ENCODE measurements at places on chromosomes 4 and X. TPM values are rescaled to one million over a fixed set of nuclear protein-coding genes. Genes with fewer than 3 reads are reported as not detected.

- no peak overlapping the region for H3K4me3 ChIP-seq
- no peaks in the 10 kb centered on the region for H3K36me3 ChIP-seq
- no peaks in the 10 kb centered on the region for H3K27me3 ChIP-seq
- no peak for DNase-seq
- H3K4me1 ChIP-seq = no peaks in the 10 kb centered on the region
These were observed 352.5 kb downstream of the GPM6A start for GRCh38 chr4:175459571-175459970.

DNA sequence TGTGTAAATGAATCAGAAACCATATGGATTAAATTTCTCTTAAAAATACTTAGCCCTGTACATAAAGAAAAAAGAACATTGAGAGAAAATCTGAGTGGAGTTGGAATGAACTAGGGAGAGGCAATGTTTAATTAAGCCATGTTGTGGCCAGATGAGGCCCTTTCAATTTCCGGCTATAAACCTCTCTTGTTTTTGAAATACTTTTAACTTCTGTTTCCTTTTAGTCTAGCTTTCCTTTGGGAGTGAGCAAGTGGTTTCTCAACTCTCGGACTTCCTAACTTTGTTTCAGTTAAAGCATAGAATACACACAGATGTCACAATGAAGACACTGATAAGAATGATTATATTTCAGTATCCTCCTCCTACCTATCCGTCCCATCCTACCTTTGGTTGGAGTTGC, 197.2 kb downstream of the ARHGAP24 start:
- no peaks in the 10 kb centered on the region for H3K4me1 ChIP-seq
- no peak for DNase-seq
- no peak overlapping the region for H3K4me3 ChIP-seq
- H3K27me3 ChIP-seq = no peaks in the 10 kb centered on the region
- no peak overlapping the region for H3K27ac ChIP-seq

DNA sequence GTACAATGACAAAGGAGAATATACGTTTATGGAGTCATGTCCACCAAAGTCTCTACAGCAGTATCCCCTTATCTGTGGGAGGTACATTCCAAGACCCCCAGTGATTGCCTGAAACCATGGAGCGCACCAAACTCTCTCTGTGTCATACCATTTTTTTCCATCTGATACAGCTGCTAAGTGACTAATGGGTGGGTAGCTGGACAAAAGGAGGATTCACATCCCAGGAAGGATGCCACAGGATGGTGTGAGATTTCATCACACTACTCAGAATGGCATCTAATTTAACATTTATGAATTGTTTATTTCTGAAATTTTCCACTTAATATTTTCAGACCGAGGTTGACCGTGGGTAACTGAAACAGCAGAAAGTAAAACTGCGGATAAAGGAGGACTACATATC, 49.8 kb upstream of the AGA start:
- no peak for DNase-seq
- H3K27me3 ChIP-seq = no peaks in the 10 kb centered on the region
- no peak overlapping the region for H3K4me3 ChIP-seq
- H3K27ac ChIP-seq = no peak overlapping the region
- H3K36me3 ChIP-seq = no peaks in the 10 kb centered on the region

Gene FTSJ1
- 122 TPM for total RNA-seq

Gene PPARGC1A
- total RNA-seq = 0.18 TPM

GRCh38 chr4:123488916-123489315, 92.3 kb downstream of the SPRY1 start:
- H3K4me3 ChIP-seq = no peak overlapping the region
- H3K27ac ChIP-seq = no peak overlapping the region
- peaks cover 7% of the 10 kb centered on the region for H3K4me1 ChIP-seq
- H3K27me3 ChIP-seq = no peaks in the 10 kb centered on the region
- peak; percentile 40 for DNase-seq

- H3K27me3 ChIP-seq = no peaks in the 10 kb centered on the region
- no peak overlapping the region for H3K27ac ChIP-seq
- no peak for DNase-seq
- H3K4me1 ChIP-seq = no peaks in the 10 kb centered on the region
These were observed 69.8 kb downstream of the GBA3 start for GRCh38 chr4:22762548-22762947.

DNA sequence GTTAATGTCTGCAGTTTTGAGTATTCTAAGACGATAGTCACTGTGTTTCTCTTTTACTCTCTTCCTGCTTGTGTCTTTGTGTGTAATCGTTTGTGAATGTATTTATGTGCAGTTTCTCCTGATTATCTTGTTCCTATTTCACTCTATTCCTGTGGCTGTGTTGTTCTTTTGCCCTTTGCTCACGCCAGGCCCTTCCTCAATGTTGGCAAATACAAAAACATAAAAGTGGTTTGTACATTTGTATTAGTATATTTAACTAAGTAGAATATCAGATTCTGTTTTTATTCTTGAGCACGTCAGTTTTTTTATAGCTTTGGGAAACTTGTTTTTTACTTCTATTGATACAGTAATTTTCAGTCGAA, 107.6 kb upstream of the BMPR1B start:
- H3K27ac ChIP-seq = no peak overlapping the region
- no peak for DNase-seq
- H3K4me1 ChIP-seq = 0 out of 2 replicates have a peak, but pooled peaks cover 18% of the 10 kb centered on the region

- no peaks in the 10 kb centered on the region for H3K36me3 ChIP-seq
- DNase-seq = no peak
- H3K27me3 ChIP-seq = no peaks in the 10 kb centered on the region
- no peak overlapping the region for H3K4me3 ChIP-seq
- no peaks in the 10 kb centered on the region for H3K4me1 ChIP-seq
These were observed 158.8 kb upstream of the PJA1 start for GRCh38 chrX:69323786-69324720.
